Mesendoderm (in vitro differentiated cells): ENCODE measurements at places on chromosomes 11 and 22.

- DNase-seq, result no peak
Observed at GRCh38 chr22:47188261-47189055, 426.0 kb downstream of the TBC1D22A start.

DNA sequence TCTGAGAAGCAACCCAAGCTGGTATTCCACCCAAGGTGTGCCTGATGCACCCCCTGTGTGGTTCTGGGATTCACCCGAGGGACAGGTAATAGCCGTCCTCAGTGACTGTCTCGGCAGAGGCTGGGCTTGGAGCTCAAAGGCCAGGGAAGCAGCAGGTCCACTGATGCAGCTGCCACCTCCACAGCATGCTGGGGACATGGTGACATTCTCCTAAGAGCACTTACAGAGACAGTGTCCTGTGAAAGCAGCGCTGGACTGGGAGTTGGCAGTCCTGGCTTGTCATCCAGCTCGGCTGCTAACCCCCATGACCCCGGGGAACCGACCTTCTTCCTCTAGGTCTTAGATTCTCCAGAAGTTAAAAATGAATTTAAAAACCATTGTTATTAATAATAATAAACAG, 72.8 kb downstream of the RPUSD4 start:
- DNase-seq, result no peak

DNA sequence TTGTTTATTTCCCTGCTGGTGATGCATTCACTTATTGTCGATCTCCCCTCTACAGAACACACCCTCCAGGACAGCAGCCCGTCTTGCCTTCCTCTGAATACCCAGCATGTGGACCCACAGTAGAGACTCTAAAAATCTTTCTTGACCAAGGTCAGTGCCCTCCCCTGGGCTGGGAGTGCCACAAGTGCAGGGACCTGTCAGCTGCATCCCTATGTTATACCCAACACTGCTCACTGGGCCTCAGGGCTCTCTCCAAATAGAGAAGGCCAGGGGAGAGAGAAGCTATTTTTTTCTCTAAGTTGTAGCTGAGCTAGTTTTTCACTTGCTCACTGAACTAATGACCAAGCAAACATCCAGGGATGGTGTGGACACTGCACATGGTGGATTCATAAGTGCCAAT, 9.8 kb downstream of the KCNJ1 start:
- no peak for DNase-seq

DNA sequence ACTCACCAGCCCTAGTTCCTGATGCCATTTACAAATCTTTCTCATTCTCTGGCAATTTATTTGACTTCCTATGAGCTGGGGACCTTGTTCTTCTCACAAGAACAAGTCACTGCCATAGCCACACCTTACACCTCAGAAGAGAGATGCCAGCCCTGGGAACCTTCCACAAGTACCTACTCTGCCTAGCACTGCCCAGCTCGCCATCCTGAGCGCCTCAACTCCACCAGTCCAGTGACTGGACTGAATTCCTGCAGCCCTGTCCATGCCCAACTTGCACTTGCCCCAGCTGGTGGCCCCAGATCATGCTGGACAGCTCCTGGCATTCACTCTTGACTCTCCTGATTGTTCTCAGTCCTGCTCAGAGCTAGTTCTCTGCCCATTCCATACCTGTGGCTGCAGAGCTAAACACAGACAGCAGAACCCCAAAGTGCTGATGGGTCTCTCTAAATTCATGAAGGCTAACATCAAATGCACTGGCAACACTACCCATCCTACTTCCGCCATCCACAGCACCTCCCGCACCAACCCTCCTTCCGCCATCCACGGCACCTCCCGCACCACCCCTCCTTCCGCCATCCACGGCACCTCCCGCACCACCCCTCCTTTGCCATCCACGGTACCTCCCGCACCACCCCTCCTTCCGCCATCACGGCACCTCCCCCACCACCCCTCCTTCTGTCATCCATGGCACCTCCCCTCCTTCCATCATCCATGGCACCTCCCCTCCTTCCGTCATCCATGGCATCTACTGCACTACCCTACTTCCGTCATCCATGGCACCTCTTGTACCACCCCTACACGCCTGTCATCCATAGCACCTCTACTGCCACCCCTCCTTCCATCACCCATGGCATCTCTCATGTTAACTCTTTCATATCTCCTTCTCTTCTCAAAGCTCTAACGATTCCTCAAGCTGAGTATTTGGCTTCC, 23.6 kb upstream of the SLC25A1 start:
- DNase-seq, result no peak

DNA sequence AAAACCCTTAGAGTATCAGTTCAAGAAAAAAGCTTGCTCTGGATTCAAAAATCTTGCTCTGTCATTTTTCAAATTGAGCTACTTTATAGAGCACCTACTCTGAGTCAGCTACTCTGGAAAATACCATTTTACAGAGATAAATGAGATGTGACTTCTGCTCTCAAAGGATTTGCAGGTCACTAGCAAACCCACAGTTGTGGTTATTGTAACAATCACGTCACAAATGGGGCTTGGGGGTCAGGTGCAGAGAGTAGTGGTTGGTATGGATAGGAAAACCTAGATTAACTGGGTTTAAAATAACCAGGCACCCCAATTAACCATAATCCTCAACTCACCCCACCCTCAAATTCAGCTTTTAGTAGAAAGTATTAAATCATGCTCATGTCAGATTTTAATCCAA, 52.3 kb downstream of the MSANTD4 start:
- DNase-seq, result no peak

DNA sequence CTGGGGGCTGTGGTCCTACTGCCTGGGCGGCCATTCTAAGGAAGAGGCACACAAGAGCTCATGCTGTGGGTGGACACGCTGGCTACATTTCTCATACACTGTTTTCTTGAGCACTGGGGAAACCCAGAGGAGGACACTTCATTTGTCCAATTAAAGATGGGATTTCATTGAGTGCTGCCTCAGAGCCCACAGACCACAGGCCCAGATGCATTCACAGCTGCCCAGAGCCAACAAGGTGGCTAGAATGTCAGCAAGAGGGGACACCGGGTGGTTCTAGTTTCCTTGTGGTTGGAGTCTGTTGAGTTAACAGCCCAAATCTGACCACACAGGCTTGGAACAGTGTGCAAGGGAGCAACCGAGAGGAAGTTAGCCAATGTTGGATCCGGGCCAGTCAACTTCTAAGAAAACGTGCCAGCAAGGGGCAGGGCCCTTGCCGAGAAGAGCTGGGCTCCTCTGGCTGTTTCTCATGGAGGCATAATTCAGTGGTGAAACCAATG, 35.0 kb upstream of the SORL1 start:
- no peak for DNase-seq

DNA sequence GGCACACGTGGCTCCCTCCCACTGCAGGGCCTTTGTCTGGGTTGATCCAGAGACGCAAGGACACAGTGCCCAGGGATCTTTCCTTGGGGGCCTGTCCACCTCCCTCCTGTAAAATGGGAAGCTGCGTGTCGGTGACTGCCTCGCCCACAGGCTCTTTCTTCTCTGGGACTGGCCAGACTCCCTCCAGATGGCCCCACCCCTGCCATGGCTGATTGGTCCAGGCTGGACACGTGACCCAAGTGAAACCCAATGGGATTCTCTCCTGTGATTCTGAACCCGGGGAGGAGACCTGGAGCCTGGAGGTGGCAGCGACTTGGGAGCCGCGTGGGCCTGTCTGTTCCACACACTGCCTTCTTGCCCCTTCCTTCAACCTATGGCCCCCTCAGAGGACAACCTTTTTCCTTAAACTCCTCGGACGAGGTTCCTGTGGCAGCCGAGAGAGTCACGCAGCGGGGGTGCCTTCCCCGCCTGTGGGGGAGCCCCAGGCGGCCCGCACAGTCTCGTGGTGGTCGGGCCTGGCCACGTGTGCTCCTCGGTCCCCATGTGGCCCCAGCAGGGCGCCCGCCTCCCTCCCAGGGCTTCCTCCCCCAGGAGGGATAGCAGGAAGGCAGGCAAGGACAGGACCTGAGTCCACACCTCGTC, 12.4 kb upstream of the MPPED1 start:
- no peak for DNase-seq

- DNase-seq, result no peak
Observed at GRCh38 chr11:69892986-69893555, 73.9 kb upstream of the FGF3 start.
